Endodermal cell (in vitro differentiated cells): ENCODE measurements at places on chromosomes 6 and 20. TPM values are rescaled to one million over a fixed set of nuclear protein-coding genes. Genes with fewer than 3 reads are reported as not detected.
A peak's percentile ranks its signal among the peaks of the same experiment; 100 is the strongest.

Gene RPP40
- total RNA-seq, result 8.4 and 10.0 TPM in 2 replicates

DNA sequence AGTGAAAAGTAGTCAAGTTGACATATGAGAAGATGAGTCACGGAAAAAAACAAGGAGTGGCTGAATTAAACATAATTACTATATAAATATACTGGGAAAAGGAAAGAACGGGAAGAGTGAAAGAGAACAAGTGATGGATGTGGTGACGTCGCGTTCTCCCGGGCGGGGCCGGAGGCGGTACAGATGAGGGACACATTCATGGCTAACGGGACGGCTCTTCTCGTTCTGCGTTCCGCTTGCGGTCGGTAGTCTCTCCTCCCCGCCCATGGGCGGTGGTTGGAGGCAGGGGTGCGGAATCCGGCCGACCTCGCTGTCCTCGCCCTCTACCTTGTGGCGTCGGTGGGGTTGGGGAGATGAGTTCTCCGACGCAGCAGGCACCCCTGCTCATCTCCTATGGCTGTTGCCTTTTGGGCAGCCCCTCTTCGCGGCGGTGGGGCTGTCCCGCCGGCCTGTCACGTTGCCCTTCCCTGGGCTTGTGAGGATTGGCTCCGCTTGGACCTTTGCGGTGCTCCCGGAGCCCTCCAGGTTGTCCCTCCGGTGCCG lies 22.5 kb downstream of the HLA-G start:
- H3K4me1 ChIP-seq, result no peaks in the 10 kb centered on the region
- no peak for DNase-seq
- H3K27ac ChIP-seq, result no peak overlapping the region
- no peaks in the 10 kb centered on the region for H3K36me3 ChIP-seq
- H3K4me3 ChIP-seq, result no peak overlapping the region

Gene LPA
- total RNA-seq, result 1.9 and 3.6 TPM in 2 replicates

Gene TRIM31
- total RNA-seq, result not detected in 2 replicates

GRCh38 chr20:63947638-63948456 lies 8.4 kb downstream of the UCKL1 start:
- H3K27me3 ChIP-seq, result no peaks in the 10 kb centered on the region
- peak overlapping the region; percentile 86 for H3K27ac ChIP-seq
- DNase-seq, result no peak
- no peak overlapping the region for H3K4me3 ChIP-seq
- peaks cover 3% of the 10 kb centered on the region for H3K4me1 ChIP-seq

Gene TMEM74B
- 4.3 to 17.9 TPM (median 5.8 TPM) in 3 replicates for total RNA-seq

GRCh38 chr20:43975096-43975768 lies 60.6 kb downstream of the TOX2 start:
- no peaks in the 10 kb centered on the region for H3K4me1 ChIP-seq
- no peak for DNase-seq
- no peaks in the 10 kb centered on the region for H3K36me3 ChIP-seq

DNA sequence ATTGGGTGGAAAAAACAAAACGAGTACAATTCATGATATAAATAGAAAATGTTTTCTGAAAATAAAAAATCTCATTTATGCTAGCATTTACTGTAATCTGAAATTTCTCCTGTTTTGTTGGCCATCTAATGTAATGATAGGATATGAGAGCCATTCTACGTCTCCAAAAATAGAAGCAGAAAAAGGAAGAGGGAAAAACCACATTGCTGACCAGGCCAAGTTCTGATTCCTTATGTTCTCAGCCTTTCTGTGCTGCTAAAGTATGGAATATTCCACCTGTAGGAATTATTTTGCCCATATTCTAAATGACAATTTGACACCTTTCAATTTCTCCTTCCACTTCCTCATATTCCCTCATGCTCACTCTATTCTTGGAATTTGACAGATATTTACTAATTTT lies 110.2 kb downstream of the TBXT start:
- no peak overlapping the region for H3K4me3 ChIP-seq
- H3K36me3 ChIP-seq, result no peaks in the 10 kb centered on the region
- no peaks in the 10 kb centered on the region for H3K27me3 ChIP-seq
- no peak overlapping the region for H3K27ac ChIP-seq
- no peak for DNase-seq

Gene EEF1E1
- total RNA-seq, result 22.0 to 47.1 TPM (median 46.6 TPM) in 3 replicates

GRCh38 chr6:66435321-66435720 lies 728.3 kb upstream of the EYS start:
- H3K27me3 ChIP-seq, result no peaks in the 10 kb centered on the region
- H3K4me3 ChIP-seq, result no peak overlapping the region
- H3K4me1 ChIP-seq, result no peaks in the 10 kb centered on the region
- H3K36me3 ChIP-seq, result no peaks in the 10 kb centered on the region
- DNase-seq, result no peak
- H3K27ac ChIP-seq, result no peak overlapping the region

GRCh38 chr6:10612161-10612560 lies 82.3 kb downstream of the C6orf52 start:
- peak; percentile 54 for DNase-seq
- H3K36me3 ChIP-seq, result peaks cover 9% of the 10 kb centered on the region
- no peak overlapping the region for H3K27ac ChIP-seq
- peaks cover 3% of the 10 kb centered on the region for H3K4me1 ChIP-seq

Gene SLC35F1
- 5.9 and 6.7 TPM in 2 replicates for total RNA-seq

GRCh38 chr6:165548450-165548849 lies 114.6 kb downstream of the PDE10A start:
- no peak overlapping the region for H3K27ac ChIP-seq
- H3K4me1 ChIP-seq, result peaks cover 20% of the 10 kb centered on the region
- H3K27me3 ChIP-seq, result no peaks in the 10 kb centered on the region
- DNase-seq, result no peak
- no peak overlapping the region for H3K4me3 ChIP-seq

DNA sequence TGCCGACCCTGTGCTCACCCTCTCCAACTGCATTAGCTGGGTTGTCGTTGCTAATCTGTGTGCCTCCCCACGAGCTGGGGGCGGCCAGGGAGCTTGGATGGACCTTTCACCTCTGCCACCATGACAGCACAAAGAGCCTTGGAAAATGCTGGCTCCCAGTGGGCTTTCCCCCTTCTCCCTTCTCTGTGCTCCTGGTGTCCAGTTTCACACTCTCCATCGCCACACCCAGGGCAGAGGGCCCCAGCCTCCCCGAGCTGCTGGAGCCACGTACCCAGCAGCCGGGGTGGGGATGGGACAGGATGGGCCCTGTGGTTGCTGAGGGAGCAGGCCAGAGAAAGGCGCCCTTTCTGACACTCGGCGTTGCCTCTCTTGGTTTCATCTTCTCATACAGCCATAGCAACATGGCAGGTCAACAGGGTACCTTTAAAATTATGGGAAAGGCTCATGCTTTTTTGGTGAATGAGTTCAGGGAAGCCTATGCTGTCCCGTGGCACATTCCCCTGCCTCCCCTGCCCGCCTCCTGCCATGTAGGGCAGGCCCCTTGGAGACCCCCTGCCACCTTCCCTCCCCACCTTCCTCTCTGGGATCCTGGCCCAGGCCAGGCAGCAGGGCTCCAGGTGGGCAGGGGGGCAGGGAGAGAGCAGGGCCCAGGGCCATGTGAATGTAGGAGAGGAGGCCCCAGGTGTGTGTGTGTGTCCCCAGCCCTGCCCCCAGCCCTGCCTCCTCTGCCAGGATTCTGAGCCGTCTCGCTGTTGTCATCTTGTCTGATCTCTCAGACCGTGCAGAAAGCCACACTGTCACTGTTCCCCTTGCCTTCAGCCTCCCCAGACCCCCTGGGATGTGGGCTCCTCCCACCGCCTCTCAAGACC lies 85.2 kb upstream of the CCDC167 start:
- H3K4me3 ChIP-seq, result no peak overlapping the region
- H3K27ac ChIP-seq, result no peak overlapping the region
- no peak for DNase-seq
- no peaks in the 10 kb centered on the region for H3K36me3 ChIP-seq

Gene CARMIL1
- total RNA-seq, result 20.5 to 30.9 TPM (median 28.7 TPM) in 3 replicates
